Stimulated activated CD8-positive, alpha-beta memory T cell treated with anti-CD3 and anti-CD28 coated beads, Interleukin-7, amount 100 ng/mL, for 4 hours (primary cell): ENCODE measurements at places on chromosomes 11 and 22.

DNA sequence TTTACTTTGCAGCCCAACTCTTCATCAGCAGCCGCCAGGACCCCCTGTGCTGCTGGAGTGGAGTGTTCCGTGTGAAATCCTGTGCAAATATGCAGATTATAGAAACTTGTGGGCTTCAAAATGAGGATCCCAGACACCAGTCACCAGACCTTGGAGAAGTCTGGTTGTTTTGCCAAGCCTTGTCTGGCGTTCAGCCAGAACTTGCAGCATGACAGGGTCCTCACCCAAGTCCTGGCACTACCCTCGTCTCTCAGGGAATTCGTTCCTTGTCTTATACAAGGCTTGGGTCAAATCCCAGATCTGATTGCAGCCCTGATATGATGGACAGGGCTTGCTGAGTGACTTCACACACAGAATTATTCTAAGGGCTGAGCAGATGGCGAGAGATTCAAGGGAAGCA is 18.9 kb downstream of the SHISAL1 start:
- DNase-seq = no peak

DNA sequence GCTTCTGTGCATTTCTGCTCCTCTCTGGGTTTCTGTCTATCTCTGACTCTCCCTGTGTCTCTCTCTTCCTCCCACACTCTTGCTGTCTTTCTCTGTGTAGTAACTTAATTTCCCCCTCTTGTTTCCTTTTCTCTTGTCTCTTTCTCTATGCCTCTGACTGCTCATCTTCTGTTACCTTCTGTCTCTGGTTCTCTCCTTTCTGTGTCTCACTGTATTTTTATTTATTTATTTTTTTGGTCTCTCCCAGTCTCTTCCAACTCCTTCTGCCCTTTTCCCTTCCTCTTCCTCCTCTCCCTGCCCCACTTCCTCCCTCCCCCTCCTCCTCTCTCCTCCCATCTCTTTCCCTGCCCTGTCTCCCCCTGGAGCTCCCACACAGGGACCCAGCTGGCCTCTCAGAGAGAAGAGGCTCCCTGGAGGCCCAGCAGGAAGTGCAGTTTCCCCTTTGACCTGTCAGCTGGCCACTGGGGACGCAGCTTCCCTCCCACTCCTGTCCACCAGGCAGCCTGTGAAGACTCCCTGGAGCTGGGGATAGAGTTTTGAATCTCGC is 38.3 kb upstream of the MYH9 start:
- DNase-seq = no peak

- peak; percentile 82 for DNase-seq
Measured at GRCh38 chr22:19629720-19630419, 84.4 kb upstream of the SEPTIN5 start.

DNA sequence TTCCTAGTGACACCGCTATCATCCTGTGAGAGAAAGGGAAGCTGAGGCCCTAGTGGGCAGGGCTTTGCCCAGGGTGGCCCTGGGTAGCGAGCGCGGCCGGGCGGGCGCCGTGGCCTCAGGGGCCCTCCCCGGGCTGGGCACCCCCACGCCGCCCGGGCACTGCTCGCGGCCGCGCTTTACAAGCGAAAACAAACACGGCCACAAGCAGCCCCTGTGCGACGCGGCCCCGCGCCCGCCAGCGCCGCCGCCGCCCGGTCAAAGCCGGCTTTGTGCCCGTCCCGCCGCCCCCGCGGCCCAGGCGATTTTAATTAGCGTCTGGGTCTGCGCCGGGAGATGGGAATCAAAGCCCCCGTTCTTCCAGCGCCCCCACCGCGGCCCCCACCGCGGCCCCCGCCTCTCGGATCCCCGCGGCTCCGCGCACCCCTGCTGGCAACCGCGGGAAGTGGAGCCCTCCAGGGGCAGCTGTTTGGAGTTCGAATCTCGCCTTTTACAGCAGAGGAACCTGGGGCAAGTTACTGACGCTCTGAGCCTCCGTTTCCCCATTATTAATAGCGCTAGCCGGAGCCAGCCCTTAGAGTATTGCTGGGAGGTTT is 47.9 kb downstream of the CHRDL2 start:
- DNase-seq = no peak

DNA sequence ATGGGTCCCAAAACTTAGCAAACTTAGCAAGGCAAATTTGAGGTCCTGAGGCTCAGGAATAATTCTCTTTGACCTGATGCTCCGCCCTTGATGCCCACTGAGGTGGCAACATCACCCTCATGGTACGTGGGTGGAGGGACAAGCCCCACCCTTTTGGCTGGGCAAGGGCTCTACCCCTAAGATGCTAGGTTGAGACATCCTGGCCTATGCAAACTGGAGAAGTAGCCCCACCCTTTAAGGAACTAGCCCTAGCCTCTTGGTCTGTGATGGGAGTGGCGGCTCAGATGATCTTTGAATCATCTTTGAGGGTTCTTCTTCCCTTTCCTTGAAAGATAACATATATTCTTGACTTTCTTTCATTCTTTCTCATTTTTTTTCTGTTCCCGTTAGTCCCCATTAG is 32.9 kb downstream of the CABIN1 start:
- no peak for DNase-seq

DNA sequence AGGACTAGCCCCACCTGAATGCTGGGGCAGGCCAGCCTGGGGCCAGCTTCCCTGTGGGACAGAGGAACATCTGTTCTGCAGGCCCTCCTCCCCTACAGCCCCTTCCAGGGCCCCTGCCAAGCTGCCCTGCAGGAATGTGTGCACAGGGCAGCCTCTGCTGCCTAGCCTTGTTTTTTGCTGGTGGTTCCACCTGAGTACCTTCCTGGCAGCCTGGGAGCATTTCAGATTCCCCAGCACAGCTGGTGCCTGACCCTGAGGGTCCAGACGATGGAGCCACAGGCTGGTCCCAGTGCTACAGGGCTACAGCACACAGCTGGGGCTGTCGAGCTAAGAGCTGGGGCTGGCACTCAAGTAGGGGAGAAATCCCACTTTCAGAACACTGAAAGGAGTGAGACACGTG is 22.3 kb upstream of the GPR83 start:
- no peak for DNase-seq
